ENCODE measurements at places on chromosomes 4 and X.

DNA sequence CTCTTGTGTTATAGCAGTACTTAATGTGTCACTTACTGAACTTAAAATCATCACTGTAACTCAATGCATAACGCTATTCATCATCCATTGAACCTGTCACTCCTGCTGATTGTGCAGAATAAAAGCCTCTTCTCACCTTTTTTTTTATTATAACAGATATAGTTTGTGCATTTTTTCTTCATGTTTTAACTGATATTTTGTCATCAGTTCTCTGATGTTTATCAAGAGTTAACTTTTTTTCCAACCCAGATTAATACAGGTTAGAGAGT, 100.4 kb downstream of the SLIT2 start:
- DNase-seq, result no peak

DNA sequence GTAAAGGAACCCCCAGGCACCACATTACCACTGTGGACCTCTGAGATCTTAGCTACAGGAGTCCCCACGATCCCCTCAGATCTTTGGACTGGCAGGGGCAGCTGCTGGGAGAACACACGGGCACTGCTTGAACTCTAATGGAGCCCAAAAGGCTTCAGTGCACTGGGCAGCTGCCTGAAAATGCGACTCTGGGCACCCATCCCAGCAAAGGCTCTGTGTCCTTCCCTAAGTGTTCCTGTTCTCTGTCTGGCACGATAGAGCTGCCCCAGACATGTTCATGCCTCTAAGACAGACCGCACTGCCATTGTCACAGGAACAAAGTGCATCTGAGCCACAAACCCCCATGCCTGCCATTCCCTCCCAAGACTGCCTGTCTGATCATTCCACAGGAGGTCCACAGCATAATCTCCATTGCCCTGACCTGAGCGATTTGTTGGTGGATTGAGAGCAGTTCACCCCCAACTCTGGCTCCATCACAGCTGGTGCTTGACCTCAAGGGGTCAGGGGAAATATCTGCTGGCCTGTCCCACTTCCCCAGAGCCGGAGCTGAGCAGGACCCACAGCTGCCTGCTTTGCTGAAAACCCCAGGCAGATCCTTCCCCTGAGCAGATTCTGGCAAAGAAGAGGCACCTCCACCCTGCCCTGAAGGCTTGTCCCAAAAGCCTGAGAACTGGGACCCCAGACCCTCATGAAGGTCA, 436.0 kb upstream of the INTU start:
- DNase-seq, result no peak

DNA sequence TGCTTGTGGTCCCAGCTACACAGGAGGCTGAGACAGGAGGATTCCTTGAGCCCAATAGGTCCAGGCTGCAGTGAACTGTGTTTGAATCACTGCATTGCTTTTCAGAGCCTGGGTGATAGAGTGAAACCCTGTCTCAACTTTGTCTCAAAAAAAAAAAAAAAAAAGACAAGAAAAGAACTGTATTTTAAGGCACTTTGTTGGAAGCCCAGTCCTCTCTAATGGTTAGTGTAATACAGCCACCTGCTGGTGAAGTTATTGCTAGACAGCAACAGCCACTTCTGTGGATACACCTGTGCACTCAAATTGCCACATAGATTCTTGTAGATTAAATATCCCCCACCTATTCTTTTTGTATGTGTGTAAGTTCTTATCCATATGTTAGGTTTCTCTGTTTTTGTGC, 10.1 kb upstream of the FGG start:
- DNase-seq, result peak; percentile 71

DNA sequence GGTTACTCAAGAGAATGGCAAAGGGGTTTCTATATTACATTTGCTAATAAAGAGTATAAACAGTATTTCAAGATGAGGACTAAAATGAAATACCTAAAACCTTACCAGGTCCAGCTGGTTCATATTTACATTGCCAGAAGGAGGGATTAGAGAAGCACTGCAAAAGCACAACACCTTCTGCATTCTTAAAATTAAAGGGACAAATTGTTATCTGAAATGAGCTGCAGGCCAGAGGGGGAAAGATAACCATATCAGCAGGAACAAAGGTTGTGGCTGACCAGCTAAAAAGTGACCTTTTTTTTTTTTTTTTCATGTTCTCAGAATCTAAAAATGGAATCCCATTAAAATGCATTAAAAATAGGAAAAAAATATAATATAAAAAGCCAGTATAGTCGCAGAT, 39.7 kb downstream of the AFF2 start:
- DNase-seq, result no peak

DNA sequence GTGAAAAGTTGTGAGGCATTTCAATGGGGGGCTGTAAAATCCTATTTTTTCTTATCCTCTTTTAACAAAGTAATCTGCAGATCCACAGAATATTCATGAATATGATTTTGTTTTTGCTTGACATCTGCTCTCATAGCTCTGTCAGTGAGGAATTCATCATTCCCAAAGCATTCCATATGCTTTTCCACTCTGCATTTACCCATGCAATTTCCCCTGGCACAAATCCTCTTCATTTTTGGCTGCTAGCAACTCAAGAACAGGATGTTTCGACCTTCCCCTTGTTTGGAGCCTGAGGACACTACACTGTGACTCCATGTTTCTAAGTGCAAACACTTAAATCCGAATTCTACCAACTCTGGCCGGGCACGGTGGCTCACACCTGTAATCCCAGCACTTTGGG, 48.5 kb downstream of the KLHL15 start:
- no peak for DNase-seq

DNA sequence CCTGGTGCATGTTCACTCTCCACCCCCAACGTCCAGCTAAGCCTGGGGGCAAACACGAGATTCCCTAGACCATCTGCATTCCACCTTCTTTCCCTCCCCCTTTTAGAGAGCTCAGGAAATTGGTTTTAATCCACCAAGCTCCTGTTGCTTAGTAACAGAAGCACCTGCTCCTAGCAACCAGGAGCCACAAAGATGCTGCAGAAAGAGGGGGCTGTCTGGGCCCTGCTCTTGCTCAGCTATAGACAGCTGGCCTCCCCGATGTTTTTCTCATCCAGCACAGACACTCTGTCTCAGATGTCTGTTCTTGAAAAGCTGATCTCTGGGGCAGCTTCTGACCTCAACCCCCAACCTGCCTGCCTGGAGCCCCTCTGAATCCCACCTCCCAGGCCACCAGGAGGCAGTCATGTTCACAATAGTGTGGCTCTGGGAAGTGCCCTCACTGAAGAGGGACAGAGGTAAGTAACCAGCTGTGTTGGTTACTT, 71.5 kb downstream of the SLC16A2 start:
- DNase-seq, result peak; percentile 34

GRCh38 chrX:140090800-140091124, 125.4 kb upstream of the CXorf66 start:
- no peak for DNase-seq

GRCh38 chr4:48051078-48051477, 34.5 kb downstream of the NIPAL1 start:
- DNase-seq, result no peak

- no peak for DNase-seq
These were observed 210.4 kb upstream of the GALNTL6 start for GRCh38 chr4:171602638-171603355.

- DNase-seq, result peak; percentile 58
These were observed 58.2 kb downstream of the ZNF827 start for GRCh38 chr4:145880355-145880960.

DNA sequence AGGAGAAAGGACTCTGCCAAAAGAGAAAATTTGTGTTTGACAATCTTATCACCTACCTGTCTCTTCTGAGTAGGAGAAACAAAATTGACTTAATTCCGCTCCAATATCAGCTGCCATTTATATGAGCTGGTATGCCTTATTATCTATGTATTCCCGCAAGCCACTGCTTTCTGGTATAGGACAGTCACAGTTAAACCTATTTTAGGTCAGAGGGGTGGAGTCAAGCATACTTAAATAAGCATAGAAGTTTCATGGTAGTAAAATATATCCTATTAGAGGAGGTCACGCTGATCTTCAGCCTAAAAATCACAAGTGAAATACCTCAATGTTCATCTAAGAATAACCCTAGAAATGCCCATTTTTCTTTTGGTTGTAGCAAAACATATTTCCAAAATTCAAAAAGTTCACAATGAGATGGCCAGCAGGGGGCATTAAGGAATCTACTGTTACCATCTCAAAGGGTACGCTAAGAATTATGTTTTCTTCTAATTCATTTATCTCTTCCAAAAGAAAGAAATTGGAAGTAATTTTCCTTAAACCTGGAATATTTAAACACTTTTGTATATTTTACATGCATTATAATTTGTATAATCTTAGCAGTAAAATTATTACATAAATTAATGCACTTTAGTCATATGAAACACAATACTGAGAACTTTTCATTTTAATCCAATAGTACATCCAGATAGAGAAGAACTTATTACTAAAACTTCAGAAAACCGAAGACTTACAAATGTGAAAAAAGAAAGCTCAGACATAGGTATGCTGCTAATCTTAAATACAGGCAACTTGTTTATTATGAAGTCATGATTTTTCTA, 10.5 kb downstream of the PPAT start:
- DNase-seq, result peak; percentile 43

DNA sequence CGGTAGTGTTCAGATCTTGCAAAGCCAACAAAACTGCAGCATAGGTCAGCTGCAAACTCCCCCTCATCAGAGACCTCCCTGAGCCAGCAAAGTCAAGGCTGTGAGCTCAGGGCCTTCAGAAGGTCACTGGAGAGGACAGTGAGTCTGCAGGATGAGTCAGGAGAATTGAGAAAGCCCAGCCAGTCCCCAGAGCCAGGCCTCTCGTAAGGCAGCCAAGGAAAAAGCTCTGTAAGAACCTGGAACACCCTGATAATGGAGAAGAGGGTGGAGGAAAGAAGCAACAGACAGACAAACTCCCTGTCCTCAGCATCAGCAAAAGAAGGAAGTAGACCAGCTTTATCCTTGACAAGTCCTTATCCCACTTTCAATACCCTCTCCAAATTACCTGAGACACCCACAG, 33.0 kb downstream of the GRIA3 start:
- DNase-seq, result no peak

- DNase-seq, result no peak
These were observed 104.5 kb downstream of the AMELX start for GRCh38 chrX:11397680-11398079.

- DNase-seq, result no peak
These were observed 369.2 kb upstream of the NOCT start for GRCh38 chr4:138646383-138646782.

- no peak for DNase-seq
These were observed 51.5 kb downstream of the PPA2 start for GRCh38 chr4:105422207-105422920.

DNA sequence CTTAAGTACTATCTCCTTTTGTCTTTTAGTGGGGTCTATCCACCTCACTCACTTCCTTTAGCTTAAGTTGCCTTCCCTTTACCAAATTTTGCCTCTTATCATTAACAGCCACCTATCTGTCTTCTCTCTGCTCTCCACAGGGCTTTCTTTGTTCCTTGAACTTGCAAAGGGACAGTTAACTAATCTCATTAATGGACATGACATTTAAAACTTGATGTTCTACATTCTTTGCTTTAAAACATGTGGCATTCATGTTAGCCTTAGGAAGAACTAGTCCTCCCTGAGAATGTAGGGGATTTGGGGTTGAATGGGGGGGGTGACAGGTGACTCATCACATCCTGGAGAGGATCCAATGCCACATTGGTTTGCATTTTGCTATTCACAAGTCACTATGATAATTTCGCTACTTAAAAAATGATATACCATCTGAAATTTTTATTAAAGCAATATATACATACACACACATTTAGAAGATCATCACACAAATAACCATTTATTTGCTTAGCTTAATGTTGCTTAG, 41.0 kb upstream of the DMD start:
- peak; percentile 35 for DNase-seq

GRCh38 chrX:31038575-31039326, 33.1 kb downstream of the FTHL17 start:
- peak; percentile 67 for DNase-seq

GRCh38 chr4:52903273-52903672, 41.2 kb downstream of the RASL11B start:
- no peak for DNase-seq

GRCh38 chrX:78452356-78452755, 124.9 kb upstream of the CYSLTR1 start:
- no peak for DNase-seq

DNA sequence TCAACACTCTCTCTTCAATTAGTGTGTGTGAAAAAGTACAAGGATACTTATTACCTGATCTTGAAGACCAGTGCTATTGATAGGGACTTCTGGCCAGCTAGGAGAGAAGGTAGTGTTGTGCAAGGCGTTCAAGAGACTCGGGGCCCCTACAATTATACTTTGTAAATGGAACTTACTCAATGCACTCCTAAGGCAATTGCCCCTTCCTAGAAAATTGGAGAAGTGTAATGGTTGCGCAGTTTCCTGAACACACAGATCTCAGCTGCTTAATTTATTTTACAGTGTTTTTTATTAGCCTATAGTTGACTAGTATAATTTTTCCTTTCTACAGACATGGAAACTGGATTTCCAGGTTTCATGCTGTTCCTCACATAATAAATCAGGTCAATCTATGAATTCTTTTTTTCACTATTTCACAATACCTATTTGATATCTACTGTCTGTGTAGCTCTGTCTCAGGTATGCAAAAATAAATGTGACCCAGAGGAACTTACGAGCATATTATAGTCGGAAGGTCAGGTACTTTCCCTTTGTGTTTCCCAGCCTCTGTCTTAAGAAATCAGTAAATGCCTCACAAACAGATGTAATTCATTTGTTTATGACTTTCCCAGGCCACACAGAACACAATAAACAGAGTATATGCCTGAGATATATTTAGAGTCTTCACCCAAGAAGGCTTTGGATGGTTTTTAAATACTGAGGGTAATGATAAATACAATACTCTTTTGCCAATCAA, 89.1 kb upstream of the TET2 start:
- DNase-seq, result no peak

DNA sequence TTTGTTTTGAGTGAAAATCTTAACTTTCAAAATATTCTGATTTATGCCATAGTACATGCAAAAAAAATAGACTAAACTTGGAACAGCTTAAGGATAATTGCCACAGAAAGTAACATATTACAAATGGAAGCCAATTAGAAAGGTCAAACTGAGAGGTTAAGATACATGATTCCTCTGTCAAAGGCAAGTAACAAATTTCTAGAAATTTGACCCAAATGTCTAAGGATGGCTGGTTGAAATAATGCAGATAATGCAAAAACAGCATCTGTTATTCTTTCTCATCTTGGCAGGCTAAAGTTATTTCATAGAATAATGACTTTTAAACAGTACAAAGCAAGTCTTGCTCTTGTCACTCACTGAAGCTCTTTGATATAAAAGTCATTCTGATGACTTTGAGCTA, 10.5 kb downstream of the FGF5 start:
- DNase-seq, result no peak

GRCh38 chr4:22324422-22324821, 191.4 kb downstream of the ADGRA3 start:
- no peak for DNase-seq

DNA sequence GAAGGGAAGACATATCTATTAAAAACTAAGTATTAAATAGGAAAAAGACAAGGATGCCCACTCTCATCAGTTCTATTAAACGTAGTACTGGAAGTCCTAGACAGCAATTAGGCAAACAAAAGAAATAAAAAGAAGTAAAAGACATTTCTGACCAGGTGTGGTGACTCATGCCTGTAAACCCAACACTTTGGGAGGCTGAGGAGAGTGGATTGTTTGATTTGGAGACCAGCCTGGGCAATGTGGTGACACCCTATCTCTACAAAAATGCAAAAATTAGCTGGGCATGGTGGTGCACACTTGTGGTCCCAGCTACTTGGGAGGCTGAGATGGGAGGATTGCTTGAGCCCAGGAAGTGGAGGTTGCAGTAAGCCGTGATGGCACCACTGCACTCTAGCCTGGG, 1071.8 kb downstream of the FAT4 start:
- DNase-seq, result no peak
